ENCODE measurements at places on chromosomes 2 and 18.

DNA sequence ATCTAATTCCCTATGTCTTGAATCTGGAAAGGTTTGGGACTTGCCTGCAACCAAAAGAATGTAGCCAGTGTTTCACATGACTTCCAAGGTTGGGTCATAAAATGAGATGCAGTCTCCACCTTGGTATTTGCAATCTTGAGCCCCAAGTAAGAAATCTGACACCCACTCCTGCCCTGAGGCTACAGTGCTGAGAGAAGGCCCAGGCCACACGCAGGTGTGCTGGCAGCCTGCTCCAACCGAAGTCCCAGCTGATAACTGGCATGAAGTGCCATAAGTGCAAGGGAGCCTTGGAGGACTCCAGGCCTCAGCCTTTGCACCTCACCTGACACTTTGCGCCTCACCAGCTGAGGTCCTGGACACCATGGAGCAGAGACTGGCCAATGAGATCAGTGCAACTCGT lies 182.7 kb downstream of the ANAPC1 start:
- DNase-seq: no peak

DNA sequence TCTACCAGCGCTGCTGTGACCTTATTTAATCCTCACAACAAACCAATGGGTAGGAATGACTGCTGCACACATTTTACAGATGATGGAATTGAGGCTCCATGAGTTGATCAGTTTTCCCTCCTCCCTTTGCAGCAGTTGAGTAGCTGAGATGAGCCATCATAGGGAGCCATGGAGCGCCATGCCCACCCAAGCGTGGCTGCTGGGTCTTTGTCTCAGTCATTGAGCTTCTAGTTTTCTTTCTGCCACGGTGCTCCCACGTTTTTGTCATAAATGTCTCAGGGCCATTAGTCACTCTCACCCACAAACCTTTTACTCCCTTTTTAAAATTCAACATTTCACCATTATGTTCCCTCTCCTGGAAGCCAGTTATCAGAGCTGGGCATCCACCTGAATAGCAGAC lies 45.8 kb downstream of the TMEM17 start:
- DNase-seq: no peak

DNA sequence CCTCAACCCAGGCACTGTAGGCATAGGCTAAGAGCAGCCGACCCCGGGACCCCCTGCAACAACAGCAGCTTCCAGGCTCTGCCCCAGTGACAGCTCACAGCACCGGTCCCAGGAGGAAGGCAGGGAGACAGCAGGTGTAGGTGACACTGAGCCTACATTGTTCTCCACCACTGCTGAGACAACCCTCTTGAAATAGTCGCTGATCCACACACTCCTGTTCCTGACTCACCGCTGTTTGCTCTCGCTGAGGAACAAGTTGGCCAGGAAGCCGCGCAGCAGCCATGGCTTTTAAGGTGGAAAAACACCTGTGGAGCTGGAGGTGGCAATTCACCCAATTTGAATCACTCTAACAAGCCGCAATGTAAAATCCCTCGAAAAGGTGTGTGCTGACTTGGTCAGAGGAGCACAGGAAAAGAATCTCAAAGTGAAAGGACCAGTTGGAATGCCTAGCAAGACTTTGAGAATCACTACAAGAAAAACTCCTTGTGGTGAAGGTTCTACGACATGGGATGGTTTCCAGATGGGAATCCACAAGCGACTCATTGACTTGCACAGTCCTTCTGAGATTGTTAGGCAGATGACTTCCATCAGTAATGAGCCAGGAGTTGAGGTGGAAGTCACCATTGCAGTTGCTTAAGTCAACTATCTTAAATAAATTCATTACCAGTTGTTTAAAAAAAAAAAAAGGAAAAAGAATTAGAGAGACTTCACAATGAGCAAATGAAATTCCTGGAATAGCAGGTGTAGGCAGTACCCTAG lies 167.5 kb downstream of the ARL4C start:
- no peak for DNase-seq

DNA sequence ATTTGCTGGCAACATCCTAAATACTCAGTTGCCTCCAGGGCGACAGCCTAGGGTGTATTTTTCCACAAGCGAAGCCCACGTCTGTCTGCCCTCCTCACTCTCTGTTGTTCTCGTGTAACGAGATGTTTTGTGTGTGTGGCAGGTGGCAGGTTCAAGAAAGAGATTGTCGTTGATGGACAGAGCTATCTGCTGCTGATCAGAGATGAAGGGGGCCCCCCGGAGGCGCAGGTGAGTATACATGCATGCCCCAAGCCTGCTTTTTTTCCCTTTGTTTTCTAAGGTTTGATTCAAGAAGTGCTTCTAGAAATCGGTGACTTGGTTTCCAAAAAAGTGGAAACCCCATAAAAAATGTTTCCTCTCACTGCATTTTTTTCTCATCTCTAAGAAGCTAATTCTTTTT lies 247.0 kb downstream of the AGAP1 start:
- no peak for DNase-seq

- DNase-seq: no peak
Measured at GRCh38 chr2:38215993-38216392, 140.0 kb upstream of the CYP1B1 start.

GRCh38 chr18:54947091-54947490 lies 12.2 kb downstream of the CCDC68 start:
- DNase-seq: no peak

GRCh38 chr2:215436705-215437565 lies 1.1 kb upstream of the FN1 start:
- DNase-seq: no peak

- no peak for DNase-seq
Measured at GRCh38 chr2:8893474-8893873, 56.1 kb upstream of the KIDINS220 start.

- no peak for DNase-seq
Measured at GRCh38 chr2:201500534-201500933, 49.0 kb downstream of the STRADB start.

DNA sequence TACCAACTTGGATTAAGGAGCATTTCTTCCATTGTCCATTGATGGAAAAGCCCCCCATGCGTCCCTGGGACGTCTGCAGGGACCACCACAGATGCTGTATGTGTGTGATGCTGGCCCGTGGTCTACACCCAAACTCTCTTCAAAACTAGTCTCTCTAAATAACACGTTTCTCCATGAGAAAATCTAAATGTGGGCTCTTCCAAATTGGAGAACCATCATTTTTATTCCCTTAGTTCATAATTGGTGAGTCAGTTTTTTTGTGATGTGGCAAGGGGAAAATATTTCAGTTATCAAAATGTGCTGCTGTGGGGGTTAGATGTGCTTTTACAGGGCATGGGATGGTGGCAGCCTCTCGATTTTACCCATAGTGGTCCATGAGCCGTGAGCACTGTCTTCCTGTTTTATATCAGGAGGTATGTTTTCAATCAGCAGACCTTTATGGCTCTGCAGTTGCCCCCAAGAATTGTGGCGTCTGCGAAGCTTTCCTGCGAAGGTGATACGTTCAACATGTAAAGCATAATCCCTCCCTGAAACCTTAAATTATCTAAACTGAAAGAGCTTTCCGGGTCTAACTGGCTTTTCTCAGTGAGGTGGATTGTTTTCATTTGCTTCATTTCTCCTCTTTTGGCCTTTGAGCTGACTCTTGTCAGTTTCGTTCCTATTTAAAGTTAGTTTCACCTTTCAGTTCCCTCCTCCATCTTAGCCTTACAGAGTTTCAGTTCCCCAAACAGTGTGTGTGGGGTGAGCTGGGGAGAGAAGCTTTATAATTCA lies 78.4 kb downstream of the SETBP1 start:
- no peak for DNase-seq

- DNase-seq: no peak
Measured at GRCh38 chr2:63679252-63679855, 90.6 kb downstream of the MDH1 start.

DNA sequence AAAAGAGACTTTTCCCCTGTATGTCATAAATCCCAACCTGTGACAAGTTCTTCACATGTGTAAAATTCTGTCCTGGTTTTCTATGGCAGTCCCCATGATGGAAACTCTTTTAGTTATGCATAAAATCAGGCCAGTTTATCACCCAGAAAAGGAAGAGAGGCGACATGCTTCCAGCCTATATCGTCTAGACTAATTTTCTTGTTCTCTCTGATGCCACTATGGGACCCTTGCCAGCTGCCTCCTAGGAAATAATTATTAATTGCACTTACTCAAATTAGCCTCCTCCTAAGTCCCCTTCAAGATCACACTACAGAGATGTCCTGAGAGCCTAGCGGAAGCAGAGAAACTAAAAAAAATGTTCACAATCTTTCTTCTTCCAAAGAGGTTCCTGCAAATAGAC lies 722.4 kb downstream of the NRXN1 start:
- DNase-seq: no peak

DNA sequence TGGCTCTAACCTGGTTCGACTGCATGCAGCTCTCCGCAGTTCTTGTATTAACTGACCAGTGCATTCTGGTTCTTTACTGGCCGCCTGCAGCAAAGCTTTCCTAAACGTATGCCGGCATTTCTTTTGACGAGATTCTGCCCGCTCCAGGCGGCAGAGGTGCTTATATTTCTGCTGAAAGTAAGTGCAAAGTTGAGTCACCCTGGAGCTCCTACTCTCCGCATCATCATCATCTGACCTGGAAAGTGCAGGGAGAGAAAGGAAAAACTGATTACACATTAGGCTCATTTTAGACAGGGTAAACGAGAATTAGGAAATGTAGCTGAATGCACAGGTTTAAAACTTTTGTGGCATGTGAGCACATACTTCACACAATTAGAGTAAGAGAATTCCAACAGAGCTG lies 57.9 kb downstream of the INO80D start:
- DNase-seq: no peak

Data from KG1 (cell line).